Foreskin fibroblast (primary cell): ENCODE measurements at places on chromosomes 12 and 14.

DNA sequence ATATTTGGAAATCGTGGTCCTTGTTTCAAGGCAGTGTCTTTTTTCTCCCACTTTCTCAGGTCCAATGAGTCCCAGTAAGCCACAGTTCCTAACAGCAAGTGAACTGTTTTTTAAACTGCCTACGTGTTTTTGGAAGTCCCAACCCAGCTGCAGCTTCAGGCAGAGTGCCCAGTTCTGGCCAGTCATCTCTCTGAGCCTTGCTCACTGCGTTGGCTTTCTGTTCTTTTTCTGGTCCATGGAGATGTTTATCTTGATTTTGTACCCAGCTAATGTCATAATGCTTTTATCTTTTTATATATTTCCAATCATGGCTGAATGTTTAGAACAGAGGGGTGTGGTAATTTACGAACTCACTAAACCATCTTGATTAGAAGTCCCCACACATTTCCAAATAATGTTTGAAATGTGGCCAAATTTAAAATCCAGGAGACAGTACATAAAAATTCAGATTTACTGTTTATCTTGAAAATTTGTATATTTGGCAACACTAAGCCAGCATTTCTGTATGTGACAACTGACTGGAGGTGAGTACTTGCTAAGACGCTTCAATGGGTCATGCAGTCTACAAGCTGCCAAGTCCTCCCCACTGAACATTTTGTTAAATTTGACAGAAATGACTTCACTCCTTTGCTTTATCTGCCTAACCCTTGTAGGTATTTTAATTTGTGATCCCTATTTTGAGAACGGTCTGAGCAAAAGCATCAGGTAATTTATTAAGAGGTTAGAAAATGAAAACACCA is 46.1 kb upstream of the OTOGL start:
- peak; percentile 95 for DNase-seq

DNA sequence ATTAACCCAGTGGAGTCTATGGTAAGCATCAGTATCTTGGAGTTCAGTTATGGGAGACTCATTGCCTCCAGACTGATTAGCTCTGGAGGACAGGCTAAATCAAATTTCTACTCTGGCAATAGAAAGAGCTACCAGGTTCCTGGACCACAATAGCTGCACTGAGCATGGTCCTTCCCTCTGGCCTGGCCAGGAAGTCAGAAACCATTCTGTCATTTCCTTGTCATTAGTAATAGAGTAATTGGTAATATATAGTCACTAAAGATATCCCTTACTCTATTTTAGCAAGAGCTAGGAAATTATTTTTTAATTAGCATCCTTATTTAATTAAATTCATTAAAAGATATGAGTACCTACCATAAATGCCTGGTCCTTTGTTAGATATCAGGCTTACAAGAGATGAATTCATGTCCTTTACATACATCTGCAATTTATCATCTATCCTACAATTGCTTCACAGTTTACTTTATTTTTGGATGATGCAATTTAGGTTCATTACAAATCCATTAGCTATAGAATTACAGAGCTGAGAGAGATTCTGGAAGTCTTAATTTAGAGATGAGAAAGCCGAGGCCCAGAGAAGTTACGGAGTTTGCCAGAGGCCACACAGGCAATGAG is 23.7 kb upstream of the TDRD9 start:
- no peak for DNase-seq

DNA sequence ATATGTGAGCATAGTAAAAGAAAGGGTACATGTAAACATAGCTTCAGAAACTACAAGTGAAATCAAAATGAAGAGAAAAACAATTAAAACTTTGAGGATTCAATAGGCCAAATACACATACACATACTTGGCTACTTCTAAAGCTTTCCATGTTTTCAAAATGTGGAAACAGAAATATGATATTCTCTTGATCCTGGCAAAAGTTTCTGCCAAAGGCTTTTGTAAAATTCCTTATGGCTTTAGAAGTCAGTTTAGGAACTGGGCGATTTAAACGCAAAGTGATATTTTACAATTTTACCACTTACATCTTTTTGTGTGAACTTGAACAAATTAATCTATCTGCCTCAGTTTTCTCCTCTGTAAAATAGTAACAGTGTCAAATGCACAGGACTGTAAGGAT is 756.4 kb downstream of the C12orf50 start:
- DNase-seq, result no peak

GRCh38 chr12:121038861-121039668 is at the start of gene OASL:
Gene OASL (minus strand): TSS chr12:121039246. CDS start chr12:121038971, 275 bp downstream.
- peak; percentile 61 for DNase-seq

GRCh38 chr12:30936036-30936435 is 9.5 kb downstream of the TSPAN11 start:
- no peak for DNase-seq

DNA sequence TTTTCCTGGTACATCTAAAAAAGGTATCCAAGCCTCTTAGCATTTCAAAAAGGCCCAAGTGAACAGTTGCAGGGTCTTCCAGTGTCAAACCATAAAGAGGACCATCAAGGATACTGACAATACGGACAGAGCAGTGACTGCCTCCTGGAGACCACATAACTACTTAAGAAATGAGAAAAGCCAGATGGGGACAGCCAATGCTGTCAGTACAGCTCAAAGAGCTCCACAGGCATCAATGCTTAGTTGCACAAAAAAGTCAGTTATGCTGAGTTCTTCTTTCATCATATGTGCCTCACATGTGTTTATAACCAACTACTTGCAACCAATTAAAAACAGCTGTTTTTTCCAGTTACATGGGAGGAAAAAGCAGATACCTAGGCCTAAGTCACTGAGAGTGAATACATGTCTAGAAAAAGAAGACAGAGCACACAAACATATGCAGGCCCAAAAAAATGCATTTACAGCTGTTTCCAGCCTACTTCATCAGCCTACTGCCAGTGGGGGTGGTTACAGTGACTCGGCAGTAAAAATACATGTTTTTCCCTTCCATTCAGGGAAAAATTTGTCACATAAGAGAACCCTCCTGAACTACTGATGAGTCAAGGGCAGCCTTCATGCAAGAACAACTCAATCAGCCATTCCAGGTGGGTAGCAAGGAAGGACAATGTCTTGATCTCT is 84.0 kb downstream of the DCAF5 start:
- peak; percentile 86 for DNase-seq
